NCI-H187 (cell line): ENCODE measurements at places on chromosomes 16 and 17.

GRCh38 chr16:58128711-58129096 is 477 bp downstream of the CFAP20 start:
- DNase-seq: no peak

DNA sequence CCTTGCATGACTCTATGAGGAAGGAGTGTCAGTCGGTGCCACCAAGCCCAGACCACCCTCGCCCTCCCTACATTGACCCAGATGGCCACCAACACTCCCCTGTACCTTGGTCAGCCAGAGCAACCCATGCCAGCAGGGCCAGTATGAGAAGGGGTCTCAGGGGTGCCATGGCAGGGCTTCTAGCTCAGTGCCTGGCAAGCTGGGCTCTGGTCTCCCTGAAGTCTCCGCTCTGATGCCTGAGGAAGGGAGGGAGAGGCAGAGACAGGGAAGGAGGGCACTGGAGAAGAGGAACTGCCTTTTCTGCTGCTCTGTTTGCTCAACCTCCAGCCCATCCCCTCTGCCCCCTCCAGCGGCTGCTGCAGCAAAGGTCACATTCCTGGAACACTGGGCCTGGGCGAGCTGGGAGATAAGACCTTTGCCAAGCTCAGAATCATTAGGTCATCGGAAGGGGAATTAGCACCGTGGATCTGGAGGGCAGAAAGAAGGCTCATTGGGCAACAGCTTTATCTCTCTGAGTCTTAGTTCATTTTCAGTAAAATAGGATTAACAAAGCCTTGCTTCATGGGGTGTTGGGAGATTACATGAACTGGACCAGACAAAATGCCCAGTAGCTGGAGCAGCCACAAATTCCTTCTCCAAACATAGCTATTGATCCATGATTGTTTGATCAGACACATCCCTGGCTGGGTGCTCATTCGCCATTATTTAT is at the start of gene VTN:
Gene VTN, minus strand, starts transcription at position 273 of the 709 bp plus-strand sequence. Its CDS starts 104 bp downstream, at position 169.
- no peak for DNase-seq

- DNase-seq: no peak
Observed at GRCh38 chr16:68943961-68944360, 100.6 kb downstream of the TANGO6 start.

DNA sequence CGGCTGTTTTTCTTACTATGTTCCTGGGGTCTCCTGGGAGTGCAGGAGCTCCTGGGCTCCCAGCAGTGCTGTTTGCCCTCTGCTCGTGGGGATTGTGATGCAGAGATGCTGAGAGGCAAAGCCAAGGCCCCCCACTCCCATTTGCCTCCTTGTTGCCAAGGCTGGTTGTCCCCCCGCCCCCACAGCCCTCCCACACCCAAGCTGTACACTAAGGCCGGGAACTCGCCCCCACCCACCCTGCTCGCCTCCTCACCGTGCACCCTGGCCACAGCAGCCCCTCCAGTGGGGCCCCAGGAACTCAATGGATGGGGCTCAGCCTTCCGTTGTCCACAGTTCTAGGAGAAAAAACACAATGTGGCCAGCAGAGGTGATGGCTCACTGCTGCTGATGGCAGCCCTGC is 10.2 kb downstream of the NLRC3 start:
- DNase-seq: no peak

GRCh38 chr16:10168258-10168657 is 14.0 kb downstream of the GRIN2A start:
- DNase-seq: no peak

- DNase-seq: no peak
Observed at GRCh38 chr17:27466743-27467375, 10.6 kb downstream of the KSR1 start.

DNA sequence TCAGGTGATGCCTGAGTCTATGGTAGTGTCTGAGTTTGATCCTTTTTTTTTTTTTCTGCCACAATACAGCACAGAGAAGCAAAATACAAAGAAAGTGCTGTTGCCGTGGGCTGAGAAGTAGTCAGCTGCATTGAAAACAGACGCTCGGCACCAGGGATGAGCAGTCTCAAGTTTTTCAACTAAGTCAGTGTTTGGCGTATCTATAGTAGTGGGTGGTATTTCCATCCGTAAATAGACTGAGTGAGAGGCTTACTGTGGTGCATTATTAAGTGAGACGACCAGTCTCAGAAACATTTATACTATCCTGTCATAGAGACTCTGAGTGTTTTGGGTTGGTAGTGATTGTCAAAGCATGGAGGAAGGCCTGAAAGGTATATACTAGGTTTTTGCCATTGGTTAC is 221.3 kb downstream of the SNX29 start:
- no peak for DNase-seq

- DNase-seq: no peak
Observed at GRCh38 chr16:84735849-84736586, 36.2 kb downstream of the USP10 start.

- DNase-seq: no peak
Observed at GRCh38 chr17:76449126-76449525, 3.8 kb downstream of the UBE2O start.

GRCh38 chr17:27958708-27959381 is 65.7 kb upstream of the LYRM9 start:
- DNase-seq: no peak

GRCh38 chr17:55601874-55602364 is 90.7 kb upstream of the SMIM36 start:
- DNase-seq: no peak

GRCh38 chr17:32323811-32324491 is 18.0 kb downstream of the C17orf75 start:
- DNase-seq: no peak

GRCh38 chr16:29307598-29308507 is 98.7 kb downstream of the NPIPB11 start:
- no peak for DNase-seq

DNA sequence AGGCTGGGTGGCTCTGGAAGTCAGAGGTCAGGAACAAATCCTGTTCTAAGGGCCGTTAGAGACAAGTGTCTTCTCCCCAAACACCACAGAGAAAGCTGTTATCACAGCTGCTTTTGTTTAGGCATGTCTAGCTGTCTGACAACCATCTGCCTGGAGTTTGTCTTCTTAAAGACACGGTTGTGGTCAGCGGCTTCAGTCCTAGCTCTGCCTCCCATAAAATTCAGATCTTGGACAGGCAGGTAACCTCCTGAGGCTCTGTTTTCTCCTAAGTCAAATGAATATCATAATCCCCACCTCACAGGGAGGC is 2.3 kb upstream of the ITGA3 start:
- no peak for DNase-seq

- no peak for DNase-seq
Observed at GRCh38 chr17:38885728-38886642, 16.1 kb downstream of the LASP1 start.

DNA sequence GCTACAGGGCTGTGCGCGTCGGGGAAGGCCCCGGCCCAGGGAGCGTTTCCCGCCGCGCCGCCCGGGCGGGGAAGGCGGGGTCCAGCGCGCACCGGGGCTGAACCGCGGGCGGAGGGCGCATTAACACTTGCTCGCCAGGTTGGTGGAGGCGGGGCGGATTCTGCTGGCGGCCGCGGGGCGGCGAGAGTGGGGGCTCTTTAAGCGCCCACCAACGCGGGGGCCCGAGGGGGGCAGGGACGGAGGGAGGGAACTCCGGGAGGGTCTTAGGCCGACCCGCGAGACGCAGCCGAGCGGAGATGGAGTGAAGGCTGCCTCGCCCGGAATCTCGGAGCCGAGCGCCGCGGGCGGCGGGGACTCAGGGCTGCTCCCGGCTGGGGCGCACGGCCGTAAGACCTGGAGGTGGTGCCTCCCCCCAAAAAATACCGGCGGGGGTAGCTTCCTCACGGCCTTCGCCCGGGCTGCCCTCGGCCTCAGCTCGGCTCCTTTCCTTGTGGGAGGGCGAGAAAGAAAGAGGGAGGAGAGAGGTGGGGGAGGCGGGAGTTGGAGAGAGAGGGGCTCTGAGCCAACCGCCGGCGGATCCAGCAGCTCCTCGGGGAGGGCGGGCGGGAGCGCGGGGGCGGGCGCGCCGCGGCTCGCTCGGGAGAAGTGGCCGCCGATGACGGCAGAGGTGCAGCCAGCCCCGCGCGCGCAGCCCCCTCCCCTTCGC is 415 bp upstream of the FOXF1 start:
- no peak for DNase-seq

DNA sequence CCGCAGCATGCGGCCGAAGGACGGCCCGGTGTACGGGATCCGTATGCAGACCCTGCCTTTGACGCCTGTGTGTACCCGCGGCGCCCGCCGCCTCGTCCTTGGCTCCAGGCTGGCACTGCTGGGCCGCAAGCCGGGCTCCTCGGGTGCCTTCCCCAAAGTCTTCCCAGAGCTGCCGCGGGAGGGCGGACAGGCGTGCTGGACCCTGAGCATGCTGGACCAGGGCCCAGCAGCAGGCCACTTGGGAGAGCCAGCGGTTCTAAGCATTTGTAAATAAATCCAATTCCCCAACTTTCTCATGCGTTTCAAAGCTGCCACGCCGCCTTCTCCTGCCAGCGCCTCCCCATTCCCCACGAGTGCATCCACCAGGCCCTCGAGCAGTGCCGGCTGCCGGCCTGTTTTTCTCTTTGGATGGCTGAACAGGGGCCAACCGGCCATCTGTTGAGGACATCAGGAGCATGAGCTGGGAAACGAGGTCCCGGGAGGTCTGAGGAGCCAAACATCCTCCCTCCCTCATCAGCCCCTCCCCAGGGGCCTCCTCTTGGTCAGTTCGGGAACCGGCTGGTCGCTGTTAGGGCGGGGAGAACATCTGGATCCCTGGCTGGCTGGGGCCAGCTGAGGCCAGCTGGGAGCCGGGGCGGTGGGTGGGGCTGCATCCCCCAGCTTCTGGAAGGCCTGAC is 20.5 kb upstream of the PABPN1L start:
- DNase-seq: no peak

- DNase-seq: no peak
Observed at GRCh38 chr17:73262676-73263642, 1.3 kb upstream of the CPSF4L start.

DNA sequence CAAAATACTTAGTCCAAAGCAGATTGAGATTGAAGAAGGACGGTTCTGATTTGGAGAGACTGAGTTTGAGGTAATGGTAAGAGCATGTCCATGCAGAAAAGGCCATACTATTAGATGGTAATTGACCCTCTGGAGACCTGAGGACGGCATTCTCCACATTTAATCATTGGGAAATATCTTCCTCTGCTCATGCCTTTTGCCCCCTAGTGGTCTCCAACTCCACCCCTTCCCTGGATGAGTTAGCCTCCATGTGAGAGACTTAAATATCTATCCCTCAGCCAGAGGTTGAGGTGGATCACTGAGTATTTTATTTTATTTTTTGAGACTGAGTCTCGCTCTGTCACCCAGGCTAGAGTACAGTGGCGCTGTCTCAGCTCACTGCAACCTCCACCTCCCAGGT is 10.4 kb upstream of the OR3A1 start:
- no peak for DNase-seq

GRCh38 chr16:7983676-7984075 is 606.6 kb downstream of the TMEM114 start:
- no peak for DNase-seq

DNA sequence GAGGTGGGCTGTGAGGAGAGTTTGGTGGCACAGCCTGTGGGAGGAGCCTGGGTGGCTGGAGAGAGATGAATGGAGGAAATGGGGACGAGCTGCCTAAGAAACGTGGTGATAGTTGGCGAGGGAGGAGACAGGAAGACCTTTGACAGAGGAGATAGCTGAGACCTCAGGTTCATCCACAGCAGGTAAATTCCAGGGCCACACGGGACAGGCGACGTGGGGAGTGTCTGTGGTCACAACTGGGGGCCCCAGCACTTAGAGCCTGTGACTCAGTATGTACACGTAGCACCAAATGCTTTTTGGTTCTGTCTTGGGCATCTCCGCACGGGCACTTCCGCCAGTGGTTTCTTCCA is 7.7 kb downstream of the MINK1 start:
- DNase-seq: no peak

DNA sequence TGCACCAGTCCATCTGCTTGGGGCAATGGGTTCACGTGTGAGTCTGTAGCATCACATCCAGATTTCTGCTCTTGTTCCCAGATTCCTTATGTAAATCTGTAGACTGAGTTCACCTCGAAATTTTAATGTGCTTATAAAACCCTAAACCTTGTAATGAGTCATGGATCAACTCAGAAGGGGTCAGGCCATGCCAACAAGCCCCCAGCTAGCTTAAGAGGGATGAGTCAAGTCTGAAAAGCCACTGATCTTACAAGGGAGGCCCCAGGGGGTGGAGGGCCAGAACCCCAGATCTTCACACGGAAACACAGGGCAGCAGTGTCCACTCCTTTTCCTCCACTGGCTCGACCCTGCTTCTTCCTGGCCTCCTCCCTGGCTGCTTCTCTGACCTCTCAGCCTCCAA is 399.1 kb upstream of the CDH5 start:
- DNase-seq: no peak

GRCh38 chr16:58025351-58026138 is at the start of gene MMP15:
Gene MMP15, plus strand, starts transcription at chr16:58025754. Its CDS starts 597 bp downstream, at chr16:58026351.
- DNase-seq: peak; percentile 47

- no peak for DNase-seq
Observed at GRCh38 chr17:64540118-64540776, 33.5 kb downstream of the CEP95 start.

DNA sequence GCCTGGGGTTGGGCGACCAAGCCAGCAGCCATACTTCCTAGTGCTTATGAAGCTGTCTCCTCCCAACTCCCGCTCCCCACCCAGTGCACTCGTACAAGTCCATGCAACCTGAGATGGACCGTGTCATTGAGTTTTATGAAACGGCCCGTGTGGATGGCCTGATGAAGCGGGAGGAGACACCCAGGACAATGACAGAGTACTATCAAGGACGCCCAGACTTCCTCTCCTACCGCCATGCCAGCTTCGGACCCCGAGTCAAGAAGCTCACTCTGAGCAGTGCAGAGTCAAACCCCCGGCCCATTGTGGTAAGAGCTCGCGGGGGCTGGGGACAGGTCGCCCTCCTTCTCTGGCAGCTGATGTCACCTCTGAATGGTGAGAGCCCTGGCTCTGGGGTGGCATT is 11.0 kb upstream of the KATNB1 start:
- no peak for DNase-seq

DNA sequence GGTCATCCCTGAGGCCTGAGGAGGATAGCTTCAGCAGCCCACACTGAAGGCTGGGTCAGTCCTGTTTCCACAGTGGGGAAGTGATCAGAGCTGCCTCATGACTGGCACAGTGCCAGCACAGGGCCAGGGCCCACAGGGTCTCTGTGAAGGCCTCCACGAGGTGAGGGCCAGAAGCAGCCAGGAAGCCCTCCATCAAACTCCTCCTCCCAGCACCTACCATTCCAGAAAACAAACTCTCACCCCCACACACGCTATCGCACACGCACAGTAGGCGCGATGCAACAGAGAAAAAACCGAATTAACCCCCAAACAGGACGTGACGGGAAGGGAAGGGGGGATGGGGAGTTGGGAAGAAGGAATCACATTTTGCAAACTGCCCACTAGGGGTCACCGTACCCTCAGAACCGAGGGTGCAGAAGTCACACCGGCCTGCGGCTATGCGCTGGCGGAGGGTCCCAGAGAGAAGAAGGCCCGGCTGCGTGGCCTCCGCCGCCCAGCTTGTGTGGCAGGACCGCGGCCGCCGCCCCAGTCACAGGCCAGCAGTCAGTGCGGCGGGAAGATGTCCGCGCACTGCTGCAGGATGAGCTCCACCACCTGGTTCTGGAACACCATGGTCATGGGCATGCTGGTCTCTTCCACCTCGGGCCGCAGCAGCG is 37.6 kb downstream of the ARHGAP27 start:
- peak; percentile 16 for DNase-seq

GRCh38 chr16:22278441-22279230 is 18.6 kb upstream of the POLR3E start:
- DNase-seq: no peak

GRCh38 chr17:7579001-7579833 is at the start of gene CD68:
Gene CD68, plus strand, starts transcription at chr17:7579638. Its CDS starts 40 bp downstream, at chr17:7579678.
- no peak for DNase-seq

GRCh38 chr17:64297467-64298088 is 34.5 kb upstream of the TEX2 start:
- DNase-seq: no peak
